Type B pancreatic cell (in vitro differentiated cells): ENCODE measurements at places on chromosomes 5 and 9. TPM values are rescaled to one million over a fixed set of nuclear protein-coding genes. Genes with fewer than 3 reads are reported as not detected.

The COL5A1 gene
- total RNA-seq, result 16.1 and 112 TPM in 2 replicates

The PKD2L2 gene
- total RNA-seq, result not detected in 2 replicates

The PRSS3 gene
- total RNA-seq, result 0.86 TPM in 1 of 2 replicates, not detected in the other

The TRAPPC13 gene
- total RNA-seq, result 13.5 and 18.0 TPM in 2 replicates

The RELL2 gene
- total RNA-seq, result 6.9 and 8.1 TPM in 2 replicates

The AOPEP gene
- total RNA-seq, result 56.8 and 89.3 TPM in 2 replicates

The TSSK1B gene
- 0.12 and 0.24 TPM in 2 replicates for total RNA-seq

The ACTL7B gene
- total RNA-seq, result not detected in 2 replicates

The TXNDC8 gene
- not detected in 2 replicates for total RNA-seq

The DND1 gene
- 1.6 and 2.6 TPM in 2 replicates for total RNA-seq

The KCNT1 gene
- total RNA-seq, result 0.10 TPM in 1 of 2 replicates, not detected in the other

The ADAMTS16 gene
- 2.0 and 23.3 TPM in 2 replicates for total RNA-seq

The GPR21 gene
- total RNA-seq, result 0.46 and 1.1 TPM in 2 replicates

The TTC23L gene
- total RNA-seq, result 1.8 and 2.1 TPM in 2 replicates

The ABCA1 gene
- 16.2 and 20.8 TPM in 2 replicates for total RNA-seq

The PCDHB14 gene
- 3.1 and 3.7 TPM in 2 replicates for total RNA-seq
